Esophagus squamous epithelium (tissue), 5 donors: ENCODE measurements at places on chromosomes 3 and 15.

GRCh38 chr3:48957006-48957705 is 32.9 kb upstream of the P4HTM start:
- DNase-seq = no peak

DNA sequence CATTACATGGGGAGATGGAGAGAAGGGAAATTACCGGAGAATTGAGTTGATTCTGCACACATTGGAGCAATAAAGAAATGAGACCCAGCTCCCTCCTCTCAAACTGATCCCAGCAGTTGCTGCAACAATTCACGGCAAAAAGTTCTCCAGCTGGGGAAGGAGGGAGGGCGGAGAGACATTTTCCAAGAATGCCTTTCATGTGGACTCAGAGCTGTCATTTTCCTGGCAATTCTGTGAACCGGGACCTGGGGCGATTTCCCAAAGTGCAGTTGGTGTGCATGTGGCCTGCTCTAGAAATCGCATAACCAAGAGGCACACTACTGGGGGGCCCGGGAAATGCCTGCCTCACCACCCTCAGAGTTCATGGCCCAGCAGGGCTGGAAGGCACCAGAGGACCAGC is 48.7 kb upstream of the IREB2 start:
- DNase-seq = no peak

- DNase-seq = no peak
These were observed at the start of gene NUP210 for GRCh38 chr3:13420045-13420830. Gene NUP210 (minus strand): TSS chr3:13420322. CDS start chr3:13420226, 96 bp downstream.

DNA sequence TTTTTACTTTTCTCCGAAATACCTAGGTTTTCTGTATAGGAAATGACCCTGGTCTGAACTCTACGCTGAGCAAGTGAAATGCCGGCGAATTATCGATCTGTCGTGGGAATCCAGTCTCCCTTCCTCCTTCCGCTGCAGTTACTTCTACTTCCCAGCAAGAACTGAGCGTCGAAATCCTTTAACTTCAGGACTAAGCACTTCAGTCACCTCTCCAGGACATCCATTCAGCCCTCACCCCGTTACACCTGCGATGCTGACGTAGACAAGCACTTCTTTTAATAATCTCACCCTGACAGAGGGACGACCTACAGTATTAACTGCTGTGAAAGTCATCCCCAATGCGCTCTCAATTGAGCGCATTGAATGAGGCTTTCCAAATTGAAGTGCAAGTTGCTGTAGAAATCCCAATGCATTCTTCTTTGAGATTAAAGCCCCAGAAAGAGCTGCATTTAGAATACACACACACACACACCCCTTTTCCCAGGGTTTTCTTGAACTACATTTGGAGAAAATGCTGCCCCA is 1.3 kb downstream of the TOP2B start:
- DNase-seq = no peak

DNA sequence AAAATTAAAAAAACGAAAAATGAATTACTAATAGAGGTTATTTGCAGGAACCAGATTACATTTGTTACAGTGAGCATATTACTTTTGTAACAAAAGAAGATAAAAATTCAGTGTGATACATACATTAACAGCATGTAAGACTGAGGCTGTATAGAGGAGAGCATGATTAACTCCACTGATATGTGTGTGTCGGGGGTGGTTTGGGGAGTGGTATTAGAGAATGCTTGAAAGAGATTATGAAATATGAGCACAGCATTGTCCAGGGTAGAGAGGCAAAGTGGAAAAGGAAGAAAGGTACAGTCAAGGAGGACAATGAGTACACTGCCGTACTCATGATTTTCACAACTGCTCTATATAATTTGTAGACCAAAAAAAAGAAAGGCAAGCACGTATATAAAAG is 62.9 kb upstream of the LRRFIP2 start:
- DNase-seq = no peak

- DNase-seq = no peak
These were observed 76.6 kb downstream of the GSK3B start for GRCh38 chr3:120017692-120018091.

DNA sequence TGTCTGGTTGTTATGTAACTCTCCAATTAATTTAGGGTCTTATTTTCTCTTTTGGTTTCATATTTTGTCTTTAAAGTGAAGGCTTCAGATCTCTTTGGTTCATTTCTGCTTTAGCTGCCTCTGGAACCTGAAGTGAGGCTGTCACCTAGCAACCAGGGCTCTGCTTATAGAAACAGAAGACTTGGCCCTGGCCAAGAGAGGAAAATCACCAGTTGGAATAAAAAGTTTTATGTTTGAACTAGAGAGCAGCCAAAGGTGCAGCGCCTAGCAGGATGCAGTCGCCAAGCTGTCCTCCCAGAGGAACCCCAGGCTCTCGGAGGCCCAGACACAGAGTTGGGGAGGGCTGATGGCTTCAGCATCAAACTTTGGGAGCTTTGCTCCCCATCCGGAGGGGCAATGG is 41.1 kb downstream of the LYZL4 start:
- no peak for DNase-seq

DNA sequence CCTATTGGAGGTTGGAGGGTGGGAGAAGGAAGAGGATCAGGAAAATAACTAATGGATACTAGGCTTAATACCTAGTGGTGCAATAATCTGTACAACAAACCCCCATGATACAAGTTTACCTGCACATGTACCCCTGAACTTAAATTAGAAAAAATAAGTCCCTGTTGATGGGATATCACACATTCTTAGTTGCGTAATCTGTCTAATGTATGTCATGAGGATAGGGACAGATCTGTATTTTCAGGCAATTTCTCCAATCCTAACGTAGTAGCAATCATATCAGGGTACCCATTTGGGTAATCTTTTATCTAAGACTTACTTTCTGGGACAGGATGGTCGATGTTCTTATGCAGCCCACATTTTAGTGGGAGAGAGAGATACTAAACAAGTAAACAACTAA is 239.1 kb upstream of the AZI2 start:
- DNase-seq = no peak

GRCh38 chr3:53641397-53641796 is 147.0 kb downstream of the CACNA1D start:
- DNase-seq = no peak

GRCh38 chr3:133374708-133375402 is 25.0 kb upstream of the BFSP2 start:
- DNase-seq = no peak

DNA sequence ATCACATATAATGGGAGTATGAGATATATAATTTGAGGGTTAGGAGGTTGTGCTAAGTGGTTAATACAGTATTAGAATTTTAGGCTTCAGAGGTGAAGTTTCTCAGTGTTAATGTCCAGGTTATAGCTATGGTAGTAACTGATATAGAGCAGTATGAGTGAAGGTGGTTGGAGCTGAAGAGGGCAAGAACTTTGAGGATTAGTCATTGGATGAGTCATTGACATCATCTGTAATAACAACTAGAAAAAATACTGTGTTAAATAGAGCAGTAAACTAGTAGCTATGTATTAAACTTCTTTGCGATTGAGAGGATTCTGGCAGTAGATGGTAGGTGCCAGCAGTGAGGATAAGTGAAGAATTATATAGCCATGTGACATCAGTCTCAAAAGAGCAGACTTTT is 47.5 kb upstream of the EIF3J start:
- no peak for DNase-seq

- DNase-seq = no peak
These were observed 49.2 kb downstream of the CTDSPL start for GRCh38 chr3:37910671-37911400.

- no peak for DNase-seq
These were observed 95.1 kb downstream of the FOXP1 start for GRCh38 chr3:71488391-71488809.

- DNase-seq = no peak
These were observed 49.9 kb upstream of the RAB6B start for GRCh38 chr3:133945381-133946095.

- DNase-seq = no peak
These were observed 32.5 kb upstream of the MINAR1 start for GRCh38 chr15:79399606-79400005.

- no peak for DNase-seq
These were observed 14.3 kb upstream of the CAMKV start for GRCh38 chr3:49883998-49884397.

GRCh38 chr3:176872771-176873209 is 324.5 kb downstream of the TBL1XR1 start:
- DNase-seq = no peak

GRCh38 chr3:9069971-9070370 is 106.7 kb upstream of the RAD18 start:
- DNase-seq = no peak

GRCh38 chr3:128173849-128174248 is 20.6 kb downstream of the EEFSEC start:
- DNase-seq = no peak

- no peak for DNase-seq
These were observed 52.7 kb upstream of the GCNT3 start for GRCh38 chr15:59558851-59559250.

- DNase-seq = no peak
These were observed 25.4 kb downstream of the ZBTB38 start for GRCh38 chr3:141393735-141394076.

DNA sequence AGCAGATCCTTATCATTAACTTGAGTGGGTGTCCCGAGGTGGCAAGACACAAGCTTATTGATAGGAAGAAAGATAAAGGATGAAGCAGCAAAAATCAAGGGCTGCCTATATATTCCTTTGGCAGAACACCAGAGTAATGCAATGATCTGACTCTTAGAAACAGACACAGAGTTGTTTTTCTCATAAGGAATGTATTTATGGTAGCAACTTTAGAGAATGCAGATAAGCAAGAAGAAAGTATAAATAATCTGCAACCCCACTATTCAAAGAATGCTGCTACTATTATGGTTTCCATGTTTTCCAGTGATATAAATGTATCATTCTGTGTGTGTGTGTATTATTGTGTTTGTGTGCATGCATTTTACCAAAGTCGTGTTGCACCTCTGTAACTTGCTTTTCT is 208.3 kb downstream of the THSD4 start:
- no peak for DNase-seq

DNA sequence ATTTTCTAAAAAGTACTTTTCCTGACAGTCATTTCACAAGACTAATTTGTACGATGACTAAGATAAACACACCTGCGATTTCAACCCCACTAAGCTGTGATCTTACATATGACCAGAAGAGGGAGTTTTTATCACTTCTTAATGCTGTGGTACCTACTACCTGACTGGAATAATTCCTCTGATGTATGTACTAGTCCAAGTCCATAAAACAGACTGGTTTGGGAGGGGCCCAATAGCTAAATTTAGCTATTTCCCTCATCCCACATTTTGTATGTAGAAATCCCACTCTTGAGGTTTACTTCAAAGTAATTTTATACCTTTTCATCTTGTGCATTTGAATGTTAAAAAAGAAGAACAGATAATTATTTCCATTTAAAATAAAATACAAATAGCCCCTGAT is 49.7 kb upstream of the SCAANT1 start:
- no peak for DNase-seq

DNA sequence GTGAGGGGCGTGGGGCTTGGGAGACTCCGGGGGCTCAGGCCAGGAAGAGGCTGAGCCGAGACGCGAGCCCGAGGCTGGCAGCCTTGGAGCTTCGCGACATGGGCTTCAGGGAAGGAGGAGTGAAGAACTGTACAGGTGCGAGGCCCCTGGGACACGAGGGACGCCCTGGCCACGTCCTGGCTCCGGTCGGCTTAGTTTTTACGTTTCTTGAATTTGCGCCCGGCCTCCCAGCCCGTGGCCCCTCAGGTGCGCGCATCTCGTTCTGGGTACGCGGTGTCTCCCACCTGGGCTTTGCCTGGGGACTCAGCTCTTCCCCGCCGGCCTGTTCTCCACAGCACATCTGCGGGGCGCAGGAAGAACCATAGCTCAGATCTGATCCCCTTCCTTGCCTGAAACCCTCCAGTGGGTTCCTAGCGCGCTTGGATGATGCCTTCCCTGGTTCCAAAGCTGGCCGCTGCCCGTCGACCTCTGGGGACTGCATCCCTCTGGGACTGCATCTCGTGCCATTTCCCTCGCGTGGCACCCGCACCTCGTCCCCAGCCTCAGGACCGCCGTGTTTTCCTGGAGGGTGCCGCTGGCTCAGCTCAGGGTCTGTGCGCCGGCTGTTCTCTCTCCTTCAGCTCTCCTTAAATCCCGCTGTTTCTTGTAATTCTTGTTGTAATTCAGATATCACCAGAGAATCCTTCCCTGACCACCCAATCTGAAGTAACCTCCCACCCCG is 614 bp downstream of the CHCHD6 start:
- DNase-seq = no peak

GRCh38 chr3:194760494-194761137 is 74.9 kb downstream of the FAM43A start:
- no peak for DNase-seq

- no peak for DNase-seq
These were observed 32.0 kb upstream of the TCF12 start for GRCh38 chr15:56886363-56886931.

- DNase-seq = no peak
These were observed 55.1 kb downstream of the MYH15 start for GRCh38 chr3:108455212-108455705.

DNA sequence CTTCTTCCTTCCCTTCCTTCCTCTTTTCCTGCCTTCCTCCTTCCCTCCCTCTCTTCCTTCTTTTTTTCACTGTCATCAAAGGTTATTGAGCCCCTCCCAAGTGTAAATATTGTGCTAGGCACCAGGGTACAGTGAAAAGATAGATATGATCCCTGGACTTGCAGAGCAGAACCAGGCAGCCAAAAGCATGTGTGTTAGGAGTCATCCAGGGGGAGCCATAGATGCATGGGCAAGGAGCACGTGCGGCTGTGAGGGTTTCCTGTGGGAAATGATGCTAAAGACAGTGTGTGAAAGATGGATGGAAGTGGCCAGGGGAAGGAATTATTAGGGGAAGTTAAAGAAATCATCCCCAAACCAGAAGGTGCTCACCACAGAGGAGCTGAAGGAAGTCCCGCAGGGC is 65.2 kb downstream of the NR2F2 start:
- DNase-seq = no peak

DNA sequence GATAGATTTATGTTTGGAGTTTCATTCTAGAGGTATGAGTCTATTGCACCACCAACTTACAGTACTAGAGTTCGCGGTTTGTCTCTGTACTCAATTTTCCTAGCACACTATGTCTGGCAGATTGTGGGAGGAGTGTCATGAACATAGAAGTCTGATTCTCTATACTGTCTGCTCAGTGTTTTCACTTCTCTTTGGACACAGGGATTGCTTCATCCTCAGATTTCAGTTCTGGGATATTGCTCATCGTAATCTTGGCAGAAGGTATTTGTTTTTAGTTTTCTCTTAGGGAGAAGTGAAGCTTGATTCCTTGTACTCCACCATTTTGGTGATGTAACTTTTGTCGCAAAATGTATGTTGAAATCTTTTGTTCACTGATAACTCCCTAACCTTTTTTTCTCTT is 27.8 kb upstream of the AZI2 start:
- no peak for DNase-seq

DNA sequence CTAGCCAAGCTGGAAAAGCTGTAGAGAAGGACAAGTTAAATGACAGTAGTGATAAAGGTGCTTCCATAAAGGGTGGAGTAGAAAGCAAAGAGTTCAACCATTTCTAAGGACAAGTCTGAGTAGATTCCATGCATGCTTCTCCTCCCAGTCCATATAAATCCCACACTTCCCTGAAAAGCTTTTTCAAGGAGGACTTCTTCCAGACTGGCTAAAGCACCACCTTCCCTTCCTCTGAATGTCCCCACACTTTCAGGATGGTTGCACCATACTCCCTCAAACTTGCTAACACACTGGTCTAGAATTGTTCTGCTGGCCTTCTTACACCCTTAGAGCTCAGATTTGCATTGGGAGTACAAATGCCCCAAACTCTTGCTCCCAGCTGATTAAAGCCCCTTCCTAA is 40.9 kb downstream of the FBN1 start:
- no peak for DNase-seq

GRCh38 chr3:49845694-49846093 is 10.7 kb downstream of the TRAIP start:
- DNase-seq = no peak

GRCh38 chr15:72825829-72826228 is 42.3 kb upstream of the ADPGK start:
- DNase-seq = no peak
